ENCODE measurements at places on chromosomes 4 and X.

GRCh38 chr4:55256787-55257186, 89.3 kb upstream of the SRD5A3 start:
- no peak for DNase-seq

DNA sequence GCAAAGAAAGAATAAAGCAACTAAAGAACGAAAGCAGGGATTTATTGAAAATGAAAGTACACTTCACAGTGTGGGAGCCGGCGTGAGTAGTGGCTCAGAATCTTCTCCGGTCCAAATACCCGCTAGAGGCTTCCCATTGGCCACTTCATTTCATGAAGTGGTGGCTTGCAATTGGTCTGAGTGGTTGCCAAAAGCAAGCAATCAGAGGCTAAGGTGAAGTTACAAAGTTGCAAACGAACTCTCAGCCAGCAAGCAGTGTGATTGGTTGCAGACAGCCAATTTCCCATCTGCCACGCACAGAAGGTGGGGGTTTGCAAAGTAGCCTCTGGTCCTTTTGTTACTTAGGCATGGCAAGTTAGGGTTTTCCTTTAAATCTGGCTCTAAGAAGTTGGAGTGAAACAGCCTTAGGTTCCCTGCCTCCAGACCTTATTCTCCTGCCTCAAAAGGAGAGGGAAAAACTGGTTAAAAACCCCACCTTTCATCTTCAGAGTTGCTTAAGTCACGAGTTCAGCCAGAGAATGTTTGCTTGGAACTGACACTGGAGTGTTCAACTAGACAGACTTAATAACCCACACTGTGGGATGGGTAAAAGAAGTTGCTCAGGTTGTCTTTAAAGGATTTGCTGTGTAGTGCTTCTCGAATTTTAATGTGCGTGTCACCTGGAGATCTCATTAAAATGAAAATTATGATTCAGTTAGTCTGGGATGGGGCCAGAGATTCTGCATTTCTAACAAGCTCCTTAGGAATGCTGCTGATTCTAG, 6.9 kb upstream of the CLOCK start:
- no peak for DNase-seq

DNA sequence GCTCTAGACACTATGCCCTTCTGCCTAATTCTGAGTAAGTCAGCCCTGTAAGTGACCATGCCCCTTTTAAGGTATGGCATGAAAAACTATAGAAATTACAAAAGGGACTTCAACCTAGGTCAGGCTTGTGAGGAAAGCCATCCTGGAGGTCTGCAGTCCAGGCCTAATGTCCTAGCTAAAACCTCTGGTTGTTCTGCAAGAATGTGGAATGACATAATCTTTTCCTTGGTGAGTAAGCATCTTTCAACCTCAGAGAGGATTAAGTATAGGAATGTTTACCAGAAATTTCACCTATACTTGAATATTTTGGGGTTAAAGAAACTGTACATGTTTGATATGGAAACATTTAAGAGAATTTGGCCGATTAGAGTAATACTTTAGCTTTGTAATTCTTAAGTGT, 23.8 kb upstream of the HPSE start:
- no peak for DNase-seq

GRCh38 chr4:7862561-7863192, 77.0 kb downstream of the AFAP1 start:
- no peak for DNase-seq

GRCh38 chr4:187390646-187391045, 604.9 kb upstream of the ZFP42 start:
- DNase-seq = no peak

DNA sequence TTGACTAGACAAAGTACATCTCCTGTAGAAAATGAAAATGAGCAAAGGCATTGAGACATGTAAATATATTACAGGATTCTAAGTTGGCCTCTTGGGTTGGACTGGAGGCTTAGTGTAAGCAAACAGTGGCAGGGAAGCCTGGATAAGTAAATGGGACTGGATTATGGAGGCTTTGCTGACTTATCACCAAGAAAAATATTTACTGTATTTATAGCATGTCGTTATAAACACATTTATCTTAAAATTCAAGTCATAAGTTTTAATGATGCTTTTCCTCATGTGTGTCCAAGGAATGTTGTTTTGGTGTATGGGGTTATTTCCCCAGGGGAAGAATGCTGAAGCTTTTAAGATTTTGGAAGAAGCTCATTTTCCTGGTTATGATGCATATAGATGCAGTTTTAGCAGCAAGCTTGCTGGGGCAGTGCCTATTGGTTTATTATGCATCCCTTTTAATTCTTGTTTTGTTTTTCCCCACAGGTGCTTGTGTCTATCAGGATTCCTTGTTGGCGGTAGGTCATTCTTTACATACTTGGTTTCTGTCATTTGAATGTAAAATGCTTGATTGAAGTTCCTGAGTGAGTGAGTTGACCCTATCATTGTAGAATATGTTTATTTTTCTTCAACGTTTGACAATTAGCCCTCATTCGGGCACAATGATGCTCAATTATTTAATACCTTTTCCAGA, 8.5 kb downstream of the FRAS1 start:
- DNase-seq = no peak

DNA sequence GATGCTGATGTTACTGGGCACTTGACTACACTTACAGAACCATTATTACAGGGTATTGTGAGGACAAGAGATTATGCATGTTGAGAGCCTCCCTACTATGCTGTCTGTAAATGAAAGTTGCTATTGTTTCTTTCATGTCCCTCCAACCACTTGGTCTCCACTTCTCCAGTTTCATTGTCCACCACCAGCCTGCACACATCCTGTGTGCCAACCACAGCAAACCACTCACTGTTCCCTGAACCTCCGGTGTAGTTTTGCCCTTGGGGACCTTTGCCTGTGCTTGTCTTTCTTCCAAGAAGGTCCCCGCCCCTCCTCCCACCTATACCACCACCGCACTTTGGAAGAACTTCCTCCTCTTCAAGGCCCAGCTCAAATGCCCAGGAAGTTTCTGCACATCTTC, 43.1 kb upstream of the AFF2 start:
- DNase-seq = no peak

DNA sequence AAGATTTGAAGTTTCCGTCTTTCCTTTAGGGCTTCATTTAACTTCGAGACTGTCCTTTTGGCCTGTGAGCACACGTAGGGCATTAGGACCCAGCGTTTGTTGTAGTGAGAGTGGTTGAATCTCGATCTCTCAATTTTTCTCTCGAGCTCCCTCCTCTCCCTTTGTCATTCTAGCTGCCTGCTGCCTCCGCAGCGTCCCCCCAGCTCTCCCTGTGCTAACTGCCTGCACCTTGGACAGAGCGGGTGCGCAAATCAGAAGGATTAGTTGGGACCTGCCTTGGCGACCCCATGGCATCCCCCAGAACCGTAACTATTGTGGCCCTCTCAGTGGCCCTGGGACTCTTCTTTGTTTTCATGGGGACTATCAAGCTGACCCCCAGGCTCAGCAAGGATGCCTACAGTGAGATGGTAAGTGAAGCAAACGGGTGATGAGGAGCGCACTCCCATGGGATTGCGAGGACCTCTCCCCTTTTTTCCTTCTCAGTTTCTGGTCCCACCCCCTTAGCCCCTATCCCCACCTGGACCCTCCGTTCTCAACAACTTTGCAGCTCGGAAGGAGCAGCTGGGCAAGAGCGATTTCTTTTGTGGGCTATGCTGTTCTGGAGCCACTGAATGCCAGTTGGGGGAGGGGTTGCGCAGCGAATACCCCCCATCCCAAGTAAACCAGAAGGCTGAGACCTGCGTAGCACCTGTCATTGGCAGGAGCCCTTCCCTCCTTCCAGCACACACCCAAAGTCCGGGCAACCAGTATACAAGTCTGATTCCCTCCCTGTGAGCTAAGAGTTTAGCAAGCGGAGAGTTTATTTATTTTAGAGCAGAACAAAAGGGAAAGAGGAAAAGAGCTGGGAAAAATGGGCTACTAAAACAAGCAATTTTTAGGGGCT, at the start of gene TMEM35A:
Gene TMEM35A, plus strand, starts transcription at position 164 of the 883 bp plus-strand sequence. Its CDS starts 124 bp downstream, at position 288.
- DNase-seq = peak; percentile 36

GRCh38 chr4:140837736-140838135, 81.6 kb upstream of the TBC1D9 start:
- no peak for DNase-seq

DNA sequence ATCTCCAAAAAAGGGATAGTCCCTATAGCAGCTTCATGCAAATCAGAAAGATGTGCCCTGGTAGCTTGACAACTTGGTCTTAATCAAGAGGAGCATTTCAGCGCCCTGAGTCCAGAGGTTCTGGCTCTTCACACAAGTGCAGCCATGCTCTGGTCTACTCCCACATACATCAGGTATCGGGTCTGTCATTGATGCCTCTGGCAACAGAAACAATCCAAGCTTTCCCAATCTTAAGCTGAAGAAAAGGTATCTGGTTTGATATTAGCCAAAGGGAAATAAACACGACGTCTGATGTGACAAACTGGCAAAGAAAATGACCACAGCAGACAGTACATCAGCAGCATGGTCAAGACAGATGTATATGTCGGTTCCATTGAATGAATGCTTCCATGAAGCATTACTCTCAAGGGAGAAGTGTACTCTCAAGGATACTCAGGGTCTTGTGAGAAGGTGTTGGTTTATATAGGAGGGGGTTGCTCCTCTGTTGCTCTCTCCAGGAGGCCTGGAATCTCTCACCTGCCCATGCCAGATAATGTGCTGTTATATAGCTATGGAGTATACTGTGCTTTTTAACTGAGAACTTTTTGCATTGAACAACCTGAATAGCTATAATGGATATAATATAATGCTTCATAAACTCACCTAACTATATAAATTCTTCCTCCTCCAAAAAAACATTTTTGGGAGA, 879.6 kb upstream of the PCDH10 start:
- DNase-seq = peak; percentile 1

GRCh38 chr4:16669036-16669435, 229.4 kb downstream of the LDB2 start:
- no peak for DNase-seq

- DNase-seq = no peak
Measured at GRCh38 chr4:14902342-14902741, 99.9 kb upstream of the CPEB2 start.

- DNase-seq = no peak
Measured at GRCh38 chrX:578531-578930, 52.1 kb upstream of the SHOX start.

GRCh38 chr4:55051532-55051931, 73.9 kb downstream of the KDR start:
- no peak for DNase-seq

- DNase-seq = peak; percentile 70
Measured at GRCh38 chrX:19739683-19740082, 147.7 kb downstream of the SH3KBP1 start.

DNA sequence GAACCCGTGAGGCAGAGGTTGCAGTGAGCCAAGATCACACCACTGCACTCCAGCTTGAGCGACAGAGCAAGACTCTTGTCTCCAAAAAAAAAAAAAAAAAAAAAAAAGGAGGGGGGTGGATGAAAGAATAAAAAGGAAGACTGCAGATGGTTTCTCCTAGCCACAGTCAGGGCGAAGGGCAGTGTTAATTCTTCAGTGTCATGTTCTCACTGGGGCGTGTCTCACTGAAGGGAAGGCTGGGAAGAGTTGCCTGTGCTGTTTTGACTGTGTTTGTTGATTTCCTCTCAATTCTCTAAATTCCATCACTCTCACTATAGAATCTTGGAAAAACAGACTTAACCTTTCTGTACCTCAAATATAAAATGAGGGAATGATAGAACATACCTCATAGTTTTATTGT, 71.6 kb upstream of the DHX15 start:
- DNase-seq = no peak

DNA sequence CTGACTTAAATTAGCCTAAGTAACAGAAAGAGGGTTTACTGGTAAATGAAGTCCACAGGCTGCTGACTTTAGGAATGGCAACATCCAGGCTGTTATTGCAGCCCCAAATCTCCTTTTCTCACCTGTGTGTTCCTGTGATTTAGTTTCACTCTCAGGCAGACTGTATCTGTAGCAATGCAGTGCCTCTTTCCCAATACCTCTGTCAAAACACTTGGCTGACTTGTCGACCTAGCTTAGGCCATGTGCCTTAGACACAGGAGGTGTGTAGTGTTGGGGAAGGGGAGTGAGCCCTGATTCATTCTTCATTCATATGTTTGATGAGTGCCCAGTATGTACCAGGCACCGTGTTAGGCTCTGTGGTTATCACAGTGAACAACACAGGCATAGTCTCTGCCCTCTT, 46.9 kb downstream of the JADE3 start:
- DNase-seq = no peak

- DNase-seq = no peak
Measured at GRCh38 chr4:18077808-18078207, 56.3 kb upstream of the LCORL start.

- no peak for DNase-seq
Measured at GRCh38 chr4:34417160-34417559, 1827.2 kb downstream of the ARAP2 start.

DNA sequence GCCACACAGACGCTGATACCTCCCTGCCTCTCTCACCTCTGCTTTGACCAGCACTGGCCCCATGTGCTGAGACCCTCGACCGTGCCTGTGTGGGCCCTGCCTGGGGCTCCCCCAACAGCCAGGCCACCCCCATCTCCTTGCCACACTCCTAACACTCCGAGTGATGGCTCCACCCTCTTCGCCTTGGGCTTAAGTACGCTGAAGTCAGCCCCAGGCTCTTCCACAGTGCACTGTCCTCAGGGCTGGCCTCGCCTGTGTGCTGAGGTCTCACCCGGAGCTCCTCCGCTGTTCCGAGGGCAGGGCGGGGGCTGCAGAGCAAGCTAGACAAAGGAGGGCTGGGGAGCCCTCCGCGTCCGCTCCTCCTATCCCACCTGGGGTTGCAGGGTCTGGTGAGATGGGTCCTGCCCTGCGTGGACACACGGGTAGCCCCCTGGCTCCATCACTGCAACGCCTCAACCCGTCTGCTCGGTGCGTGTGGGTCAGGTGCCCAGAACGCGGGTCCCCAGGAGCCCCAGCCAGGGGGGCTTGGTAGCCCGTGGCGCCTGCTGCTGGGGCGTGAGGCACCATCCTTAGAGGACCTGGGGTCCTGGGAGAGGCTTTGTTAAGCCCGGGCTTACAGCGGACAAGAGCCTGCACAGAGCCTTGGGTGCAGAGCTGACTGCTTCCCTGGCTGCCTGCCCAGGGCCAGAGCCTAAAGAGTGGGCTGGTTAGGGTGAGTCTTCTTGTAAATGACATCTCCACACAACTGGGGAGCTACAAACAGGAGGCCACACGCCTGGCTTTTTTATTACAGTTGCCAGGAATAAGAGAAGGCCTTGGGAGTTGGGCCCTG, 42.6 kb upstream of the NKX1-1 start:
- DNase-seq = peak; percentile 43

DNA sequence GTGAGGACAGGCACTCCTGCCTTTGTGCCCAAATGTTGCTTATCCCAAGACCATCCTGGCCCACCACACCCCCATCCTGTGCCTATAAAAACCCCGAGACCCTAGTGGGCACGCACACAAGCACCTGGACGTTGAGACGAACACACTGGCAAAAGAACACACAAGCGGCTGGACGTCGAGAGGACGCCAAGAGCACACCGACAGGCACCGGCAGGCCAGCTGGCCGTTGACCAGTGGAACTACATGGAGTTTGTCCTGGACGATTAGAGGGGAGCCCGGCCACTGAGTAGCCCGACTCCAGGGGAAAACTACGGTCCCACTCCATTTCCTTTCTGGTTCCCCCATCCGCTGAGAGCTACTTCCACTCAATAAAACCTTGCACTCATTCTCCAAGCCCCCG, 301.7 kb downstream of the PCDH10 start:
- DNase-seq = no peak

Data from H7 (cell line).